SK-N-SH treated with all-trans-retinoic acid at 6 μM for 48 hours (cell line): ENCODE measurements at places on chromosomes 1 and 21.

DNA sequence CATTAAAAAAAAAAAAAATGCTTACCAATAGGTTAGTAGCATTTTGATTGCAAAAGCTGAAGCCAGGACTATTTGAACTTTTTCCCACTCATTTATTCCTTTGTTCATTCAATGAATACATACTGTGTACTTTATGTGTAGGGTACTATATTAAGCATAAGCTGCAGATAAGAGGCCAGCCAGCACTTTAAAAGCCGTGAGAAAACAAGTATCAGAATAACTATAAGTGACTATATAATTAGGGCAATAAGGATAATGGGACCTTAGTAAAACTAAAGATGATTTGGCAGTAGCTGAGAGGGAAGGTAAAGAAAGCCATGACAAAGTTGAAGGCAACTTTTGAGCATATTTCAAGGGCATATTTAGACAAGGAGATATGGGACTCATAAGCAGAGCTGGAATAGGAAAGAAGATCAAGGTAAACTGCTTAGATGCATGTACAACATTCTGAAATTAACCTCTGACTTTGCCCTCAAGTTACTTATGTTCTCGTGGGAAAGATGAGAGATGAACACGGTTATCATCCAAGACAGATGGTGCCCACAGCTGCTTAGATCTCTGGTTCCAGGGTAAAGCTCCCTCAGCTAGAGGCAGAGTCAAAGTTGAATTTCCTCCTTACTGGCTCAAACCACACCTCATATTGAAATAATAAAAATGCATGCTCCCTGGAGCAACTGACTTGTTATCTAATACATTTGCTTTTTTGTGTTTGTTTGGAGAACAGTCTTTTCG is 44.0 kb upstream of the FMO2 start:
- ATAC-seq, result no peak

DNA sequence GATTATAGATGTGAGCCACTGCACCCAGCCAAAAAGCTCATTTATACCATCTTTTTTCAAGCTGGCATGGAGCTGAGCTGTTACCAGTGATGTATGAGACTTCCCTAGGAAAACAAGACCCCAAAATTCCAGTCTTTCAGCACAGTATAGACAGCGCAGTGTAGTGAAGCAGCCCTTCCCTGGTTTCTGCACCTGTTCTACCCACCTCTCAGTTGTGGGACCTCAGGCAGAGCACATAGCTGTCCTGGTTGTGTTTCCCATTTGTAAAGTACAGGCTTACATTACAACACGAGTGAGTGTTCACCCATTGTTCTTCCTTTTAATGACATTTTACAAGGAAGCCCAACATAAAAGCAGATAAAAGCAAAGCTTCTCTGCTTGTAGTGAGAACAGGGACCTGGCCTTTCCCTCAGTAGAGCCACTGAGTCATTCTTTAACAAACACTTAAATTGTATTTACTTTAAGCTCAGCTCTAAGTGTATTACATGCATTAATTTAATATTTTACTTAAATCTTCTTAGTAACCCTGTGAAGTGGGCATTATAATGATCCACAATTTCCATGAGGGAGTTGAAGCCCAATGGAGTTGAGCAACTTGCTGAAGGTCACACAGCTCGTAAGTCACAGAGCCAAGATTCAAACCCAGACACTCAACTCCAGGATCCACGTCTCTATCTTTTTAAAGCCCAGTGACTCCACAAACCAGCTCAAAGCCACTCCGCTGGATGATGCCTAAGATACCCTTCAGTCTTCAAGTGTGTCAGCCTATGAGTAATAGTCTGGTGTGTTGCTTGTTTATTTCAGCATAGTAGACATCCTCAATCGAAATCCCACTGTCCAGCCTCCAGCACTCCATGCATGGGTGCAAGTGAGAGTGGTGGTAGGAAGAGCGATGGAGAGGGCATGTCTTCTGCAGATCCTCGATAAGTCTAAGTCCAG is 40.5 kb upstream of the CAPZB start:
- ATAC-seq, result no peak

DNA sequence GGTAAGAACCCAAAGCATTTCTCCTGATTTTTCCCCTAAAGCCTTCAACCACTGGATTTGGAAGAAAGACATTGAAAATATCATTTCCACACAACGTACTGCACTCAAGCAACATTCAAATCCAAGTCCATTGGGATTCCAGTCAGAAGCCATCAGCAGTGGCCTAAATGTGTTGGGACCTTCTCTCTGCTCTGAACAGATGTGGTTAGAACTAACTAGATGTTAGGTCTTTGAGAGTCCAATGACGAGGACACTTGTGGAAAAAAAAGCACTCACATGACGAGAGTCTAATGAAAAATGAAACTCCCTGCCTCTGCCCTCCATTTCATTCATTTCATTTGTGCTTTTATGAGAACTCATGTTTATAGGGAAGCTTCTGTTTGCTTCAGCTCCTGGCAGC is 382.3 kb downstream of the SIPA1L2 start:
- ATAC-seq, result no peak

GRCh38 chr1:229365569-229365968 is 22.7 kb upstream of the CCSAP start:
- ATAC-seq, result no peak

DNA sequence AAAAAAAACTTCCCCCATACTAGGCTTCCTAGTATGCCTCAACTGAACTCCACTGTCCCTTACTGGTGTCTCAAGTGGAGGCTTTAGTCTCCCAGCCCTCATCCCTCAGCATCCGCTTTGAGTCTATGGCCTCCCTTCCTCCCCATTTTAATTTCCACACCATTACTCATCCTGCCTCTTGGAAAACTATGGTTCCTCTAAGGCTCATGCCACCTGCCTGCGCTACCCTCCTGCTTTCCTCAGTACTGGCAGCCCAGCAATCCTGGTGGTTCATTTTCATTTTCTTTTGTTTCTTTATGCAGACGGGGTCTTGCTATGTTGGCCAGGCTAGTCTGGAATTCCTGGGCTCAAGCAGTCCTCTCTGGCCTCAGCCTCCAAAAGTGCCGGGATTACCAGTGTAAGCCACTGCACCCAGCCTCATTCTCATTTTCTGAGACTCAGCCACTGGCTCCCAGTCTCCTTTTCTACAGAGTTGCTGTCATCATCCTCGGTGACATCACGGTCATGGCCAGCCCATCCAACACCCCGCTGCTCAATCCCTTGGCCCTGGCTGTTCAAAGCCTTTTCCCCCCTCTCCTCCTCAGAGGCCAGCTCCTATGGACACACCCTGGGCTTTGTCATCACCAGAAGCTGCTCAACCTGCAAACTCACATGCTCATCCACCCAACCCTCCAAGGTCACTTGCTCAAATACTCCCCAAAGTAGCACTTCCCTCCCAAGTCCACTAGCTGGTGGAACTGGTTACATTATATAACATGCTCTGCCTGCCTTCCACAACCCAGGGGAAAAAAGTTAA is 2.3 kb upstream of the PMVK start:
- ATAC-seq, result no peak

GRCh38 chr1:74933500-74933899 is 200.5 kb downstream of the TYW3 start:
- ATAC-seq, result no peak

DNA sequence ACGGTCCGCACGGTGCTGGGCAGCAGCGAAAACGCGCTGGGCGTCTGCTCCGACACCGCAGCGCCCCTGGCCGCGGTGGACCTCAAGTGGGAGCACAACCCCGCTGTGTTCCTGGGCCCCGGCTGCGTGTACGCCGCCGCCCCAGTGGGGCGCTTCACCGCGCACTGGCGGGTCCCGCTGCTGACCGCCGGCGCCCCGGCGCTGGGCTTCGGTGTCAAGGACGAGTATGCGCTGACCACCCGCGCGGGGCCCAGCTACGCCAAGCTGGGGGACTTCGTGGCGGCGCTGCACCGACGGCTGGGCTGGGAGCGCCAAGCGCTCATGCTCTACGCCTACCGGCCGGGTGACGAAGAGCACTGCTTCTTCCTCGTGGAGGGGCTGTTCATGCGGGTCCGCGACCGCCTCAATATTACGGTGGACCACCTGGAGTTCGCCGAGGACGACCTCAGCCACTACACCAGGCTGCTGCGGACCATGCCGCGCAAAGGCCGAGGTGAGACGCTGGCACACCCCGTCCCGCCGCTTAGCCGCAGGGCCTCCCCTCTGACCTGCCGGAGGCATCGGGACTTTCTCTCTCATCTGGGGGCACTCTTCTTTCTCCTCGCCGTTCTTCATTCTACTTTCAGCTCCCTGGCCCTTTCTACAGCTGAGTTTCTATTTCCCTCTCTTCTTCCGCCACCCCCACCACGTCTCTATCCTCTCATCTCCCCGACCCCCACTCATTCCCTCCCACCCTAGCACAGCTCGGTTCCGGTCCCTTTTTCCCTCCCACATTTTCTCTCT is 1.0 kb downstream of the NPR1 start:
- peak; percentile 46 for ATAC-seq

GRCh38 chr1:21260405-21261125 is 29.7 kb downstream of the ECE1 start:
- no peak for ATAC-seq

GRCh38 chr1:107972391-107973180 is 7.6 kb upstream of the VAV3 start:
- ATAC-seq, result no peak

- ATAC-seq, result no peak; the same call in 2 of the 3 replicates
Observed at GRCh38 chr1:110050602-110051261, 16.3 kb downstream of the STRIP1 start.

- ATAC-seq, result no peak
Observed at GRCh38 chr1:69256036-69256435, 311.7 kb upstream of the LRRC7 start.

- peak; percentile 67 for ATAC-seq
Observed at GRCh38 chr1:243433737-243434370, 178.0 kb downstream of the SDCCAG8 start.

- peak; percentile 63 for ATAC-seq
Observed at GRCh38 chr21:31710586-31710985, 21.3 kb downstream of the SCAF4 start.

- no peak; the same call in 2 of the 3 replicates for ATAC-seq
Observed at GRCh38 chr1:54016343-54017282, 1.4 kb downstream of the LDLRAD1 start.

DNA sequence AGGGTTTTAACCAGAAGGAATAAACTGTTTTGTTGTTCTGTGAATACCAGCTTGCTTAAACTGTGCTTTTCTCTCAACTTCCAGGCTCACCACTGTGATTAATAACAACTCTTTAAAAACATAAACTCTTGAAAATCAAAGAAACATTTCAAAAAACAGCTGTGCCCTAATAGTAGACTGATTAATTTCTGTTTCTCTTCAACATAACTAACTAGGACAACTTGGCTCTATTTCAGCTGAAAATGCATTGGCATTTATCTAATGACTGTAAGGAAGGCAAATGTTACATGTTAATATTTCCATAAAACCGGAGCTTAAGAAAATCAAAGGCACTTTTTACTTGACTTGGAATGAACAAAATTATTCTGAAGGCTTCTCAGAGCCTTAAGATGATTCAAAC is 656.1 kb upstream of the NEGR1 start:
- ATAC-seq, result peak; percentile 69

DNA sequence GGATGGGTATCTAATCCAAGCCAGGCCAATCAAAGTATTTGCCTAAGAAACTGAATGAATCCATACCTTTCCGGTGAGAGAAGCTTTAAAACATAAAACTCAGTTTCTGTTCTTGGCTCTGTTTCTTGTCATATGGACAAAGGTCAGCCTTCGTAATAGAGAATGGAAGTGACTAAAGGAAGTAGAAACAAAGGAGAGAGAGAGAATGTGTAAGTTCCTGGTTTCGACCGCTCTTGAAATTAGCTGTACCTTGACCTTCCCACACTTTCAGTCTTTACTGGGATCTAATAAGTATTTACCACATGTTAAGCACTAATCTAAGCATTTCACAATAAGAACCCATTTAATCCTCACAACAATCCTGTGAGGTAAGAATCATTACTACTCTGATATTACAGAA is 19.6 kb upstream of the CLCA4 start:
- ATAC-seq, result no peak

- ATAC-seq, result no peak
Observed at GRCh38 chr1:38561725-38562124, 297.8 kb downstream of the RRAGC start.

DNA sequence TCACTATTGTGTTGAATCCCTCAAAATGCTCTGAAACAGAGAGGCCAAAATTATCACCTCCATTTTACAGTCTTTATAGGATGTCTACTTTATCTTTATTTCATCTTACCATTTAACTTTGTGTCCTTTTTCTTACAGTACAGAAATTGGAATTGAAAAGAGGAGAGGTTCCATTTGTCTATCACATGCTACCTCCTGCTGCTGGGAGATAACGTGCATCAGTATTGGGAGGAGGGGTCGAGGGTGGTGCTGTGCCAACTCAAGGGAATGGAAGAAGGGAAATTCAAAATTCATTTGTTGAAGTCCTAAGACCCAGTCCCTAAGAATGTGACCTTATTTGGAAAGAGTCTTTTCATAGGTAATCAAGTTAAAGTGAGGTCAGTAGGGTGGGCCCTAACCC is 85.3 kb downstream of the HHIPL2 start:
- no peak for ATAC-seq

- no peak for ATAC-seq
Observed at GRCh38 chr1:35433714-35434113, 123.5 kb downstream of the KIAA0319L start.

- no peak for ATAC-seq
Observed at GRCh38 chr1:41412748-41413147, 51.5 kb downstream of the FOXO6 start.
